ENCODE measurements at places on chromosomes 1 and 21.

GRCh38 chr1:218904416-218904815 is 269.3 kb upstream of the LYPLAL1 start:
- DNase-seq = no peak

DNA sequence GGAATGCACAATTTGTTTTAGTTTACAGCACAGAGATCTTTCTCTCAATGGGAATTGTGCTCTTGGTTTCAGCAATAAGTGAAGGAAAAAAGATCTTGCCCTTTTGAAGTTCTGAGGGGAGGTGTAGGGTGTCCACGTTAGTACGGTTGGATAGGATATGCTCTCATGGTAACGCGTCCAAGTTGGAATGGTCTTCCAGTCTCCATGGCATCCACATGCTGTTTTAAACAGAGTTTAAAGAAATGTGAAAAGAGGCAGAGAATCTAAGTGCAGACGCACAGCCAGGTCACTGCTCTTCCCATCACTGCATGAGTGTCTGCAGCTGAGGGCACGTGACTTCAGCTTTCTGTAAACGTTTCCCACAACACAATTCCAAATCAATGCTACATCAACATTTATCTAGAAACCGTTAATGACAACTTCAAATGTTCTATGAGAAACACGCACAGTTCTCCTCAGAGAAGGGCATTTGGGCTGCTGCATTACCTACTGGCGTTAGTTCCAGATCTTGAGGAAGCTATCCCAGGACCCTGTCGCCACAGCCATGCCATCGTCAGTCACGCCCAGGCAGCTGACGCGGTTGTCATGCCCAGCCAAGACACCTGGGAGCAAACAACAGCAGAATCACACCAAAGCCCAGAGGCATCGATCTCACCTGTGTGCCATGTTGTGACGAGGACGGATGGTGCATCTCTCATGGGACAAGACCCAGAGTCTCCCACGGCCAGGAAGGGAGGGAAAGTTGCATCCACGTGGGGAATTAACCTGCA is 8.8 kb upstream of the NADK start:
- DNase-seq = no peak

DNA sequence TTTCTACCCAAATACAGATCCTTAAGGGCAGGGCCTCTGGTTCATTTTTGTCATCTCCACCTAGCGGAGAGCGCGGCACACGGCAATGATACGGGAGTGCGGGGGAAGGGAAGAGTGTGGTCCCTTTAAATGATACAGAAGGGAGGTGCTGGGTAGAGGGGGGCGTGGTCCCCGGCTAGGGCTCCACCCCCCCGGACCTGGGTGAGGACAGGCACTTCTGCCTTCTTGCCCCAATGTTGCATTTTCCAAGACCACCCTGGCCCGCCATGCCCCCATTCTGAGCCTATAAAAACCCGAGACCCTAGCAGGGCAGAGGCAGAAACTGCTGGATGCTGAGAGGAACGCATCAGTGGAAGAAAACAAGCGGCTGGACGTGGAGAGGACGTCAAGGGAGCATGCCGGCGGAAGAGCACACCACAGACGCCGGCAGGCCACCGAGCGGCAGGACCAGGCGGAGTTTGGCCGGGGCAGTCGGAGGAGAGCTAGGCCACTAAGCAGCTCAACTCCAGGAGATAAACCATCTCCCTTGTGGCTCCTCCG is 30.0 kb downstream of the LRRC3 start:
- peak; percentile 8 for DNase-seq

GRCh38 chr1:151277249-151277648 is 4.8 kb upstream of the ZNF687 start:
- DNase-seq = no peak

- no peak for DNase-seq
These were observed 77.7 kb downstream of the MRPL37 start for GRCh38 chr1:54277451-54278341.

DNA sequence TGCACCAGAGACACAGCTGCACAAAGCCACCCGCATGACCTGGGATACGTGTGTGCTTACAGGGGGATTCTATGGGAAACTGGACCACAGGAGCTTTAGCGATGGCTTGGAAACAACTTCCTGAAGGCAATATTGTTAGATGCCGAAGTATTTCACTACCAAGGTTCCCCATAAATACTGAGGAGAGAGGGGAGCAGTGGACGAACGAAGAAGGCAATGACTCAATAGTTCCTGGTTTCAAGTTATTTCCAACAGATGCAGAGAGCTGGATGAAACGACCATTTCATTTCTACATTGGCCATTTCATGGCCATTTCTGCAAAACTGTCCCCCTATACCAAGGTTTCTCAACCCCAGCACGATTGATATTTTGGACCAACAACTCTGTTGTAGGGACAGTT is 61.3 kb downstream of the CD34 start:
- no peak for DNase-seq

DNA sequence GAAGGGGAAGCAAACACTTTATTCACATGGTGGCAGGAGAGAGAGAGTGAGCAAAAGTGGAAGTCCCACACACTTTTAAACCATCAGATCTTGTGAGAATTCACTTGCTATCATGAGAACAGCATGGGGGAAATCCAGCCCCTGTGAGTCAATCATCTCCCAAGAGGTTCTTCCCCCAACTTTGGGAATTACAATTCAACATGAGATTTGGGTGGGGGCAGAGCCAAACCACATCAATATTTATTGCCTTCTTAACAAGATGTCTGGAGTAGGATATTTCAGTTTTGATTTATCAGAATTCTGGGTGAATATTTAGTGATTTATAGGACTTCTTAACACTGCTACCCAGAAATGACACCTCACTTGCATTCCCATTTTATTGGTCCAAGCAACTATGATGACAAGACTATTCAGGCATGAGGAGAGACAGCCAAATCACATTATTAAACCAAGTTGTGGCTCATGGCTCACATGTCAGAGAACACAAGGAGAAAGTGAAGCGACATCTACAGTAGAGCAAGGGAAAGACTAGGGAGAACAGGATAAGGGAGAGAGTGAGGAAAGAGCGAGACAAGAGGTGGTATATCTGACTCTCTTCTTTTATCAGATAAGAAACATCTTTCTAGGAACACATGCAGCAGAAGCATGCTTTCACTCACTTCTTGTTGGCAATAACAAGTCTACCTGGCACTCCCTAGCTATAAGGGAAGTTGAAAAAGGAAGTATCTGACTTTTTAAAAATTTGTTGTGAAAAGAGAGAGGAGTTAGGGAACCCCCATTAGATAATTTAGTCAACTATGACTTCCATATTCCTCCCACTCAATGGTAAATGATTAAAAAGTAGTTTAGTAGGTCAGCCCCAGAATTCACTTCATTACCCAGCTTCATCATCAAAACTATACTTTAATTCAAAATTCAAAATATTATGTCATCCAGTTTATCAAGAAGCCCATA is 36.6 kb upstream of the PTPRC start:
- DNase-seq = no peak

- no peak for DNase-seq
These were observed 51.0 kb downstream of the KIAA0319L start for GRCh38 chr1:35505911-35506798.

DNA sequence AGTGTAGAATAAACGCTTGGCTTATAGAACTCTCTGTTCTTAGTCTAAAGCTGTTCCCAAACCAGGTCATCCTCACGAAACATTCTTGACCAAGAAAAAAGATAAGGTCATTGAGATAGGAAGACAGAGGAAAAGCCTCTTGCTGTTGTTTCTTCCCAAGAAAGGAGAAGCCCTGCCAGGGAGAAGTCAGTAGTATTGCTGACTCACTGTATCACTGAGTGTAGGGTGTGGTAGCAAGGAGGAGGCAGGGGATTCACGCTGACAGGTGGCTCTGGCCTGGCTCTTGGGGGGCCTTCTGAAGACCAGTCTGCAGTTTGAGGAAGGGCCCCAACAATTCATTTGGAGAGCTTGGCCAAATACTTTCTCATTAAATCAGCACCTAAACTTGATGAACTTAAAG is 97.8 kb downstream of the CD247 start:
- DNase-seq = no peak

GRCh38 chr1:24353292-24353891 is 34.2 kb downstream of the GRHL3 start:
- DNase-seq = no peak

- DNase-seq = no peak
These were observed 490.6 kb downstream of the KIF26B start for GRCh38 chr1:245645406-245645805.

- DNase-seq = peak; percentile 65
These were observed 46.3 kb downstream of the UMODL1 start for GRCh38 chr21:42117229-42117966.

- DNase-seq = no peak
These were observed 127.7 kb upstream of the GRIK3 start for GRCh38 chr1:37162059-37162458.

- no peak for DNase-seq
These were observed 9.2 kb downstream of the RORC start for GRCh38 chr1:151822404-151822803.

- no peak for DNase-seq
These were observed 8.9 kb upstream of the LGALS8 start for GRCh38 chr1:236514703-236515442.

- DNase-seq = no peak
These were observed 152.7 kb downstream of the TGFBR3 start for GRCh38 chr1:91733108-91733710.

GRCh38 chr1:209425959-209426358 is 157.6 kb upstream of the CAMK1G start:
- no peak for DNase-seq

DNA sequence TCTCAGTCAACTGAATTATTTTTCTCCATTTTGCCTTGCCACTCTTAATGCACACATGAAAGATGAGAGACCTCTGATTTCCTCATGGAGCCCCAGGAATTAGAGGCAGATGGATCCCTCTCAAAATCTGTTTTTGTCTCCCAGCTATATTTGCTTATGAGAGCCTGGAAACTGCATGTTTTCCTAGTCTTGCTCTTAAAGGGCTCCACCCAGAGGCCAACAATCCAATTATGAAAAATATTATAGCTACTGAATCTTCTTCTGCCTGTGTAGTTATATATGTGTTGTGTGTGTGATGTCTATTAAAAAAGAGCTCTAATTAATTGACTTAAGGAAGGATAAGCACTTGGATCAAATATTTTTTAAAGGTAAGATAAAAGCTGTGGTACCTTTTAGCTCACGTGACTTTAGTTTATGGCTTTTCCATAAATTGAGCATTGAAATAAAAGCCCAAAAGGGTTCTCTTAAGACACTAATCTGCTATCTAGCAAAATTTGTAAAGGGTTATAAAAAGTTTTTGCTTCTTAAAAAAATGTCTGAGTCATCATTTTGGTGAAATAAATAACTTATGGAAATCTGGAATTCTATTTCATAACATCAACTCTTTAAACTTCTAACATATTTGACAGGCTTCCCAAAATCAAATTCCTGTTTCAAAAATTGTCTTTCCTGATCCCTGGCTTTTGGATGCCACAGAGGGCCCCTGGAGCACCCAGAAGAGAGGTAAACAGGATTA is 31.2 kb upstream of the TSPEAR start:
- no peak for DNase-seq

GRCh38 chr1:175742790-175743459 is 470 bp downstream of the TNR start:
- DNase-seq = no peak

DNA sequence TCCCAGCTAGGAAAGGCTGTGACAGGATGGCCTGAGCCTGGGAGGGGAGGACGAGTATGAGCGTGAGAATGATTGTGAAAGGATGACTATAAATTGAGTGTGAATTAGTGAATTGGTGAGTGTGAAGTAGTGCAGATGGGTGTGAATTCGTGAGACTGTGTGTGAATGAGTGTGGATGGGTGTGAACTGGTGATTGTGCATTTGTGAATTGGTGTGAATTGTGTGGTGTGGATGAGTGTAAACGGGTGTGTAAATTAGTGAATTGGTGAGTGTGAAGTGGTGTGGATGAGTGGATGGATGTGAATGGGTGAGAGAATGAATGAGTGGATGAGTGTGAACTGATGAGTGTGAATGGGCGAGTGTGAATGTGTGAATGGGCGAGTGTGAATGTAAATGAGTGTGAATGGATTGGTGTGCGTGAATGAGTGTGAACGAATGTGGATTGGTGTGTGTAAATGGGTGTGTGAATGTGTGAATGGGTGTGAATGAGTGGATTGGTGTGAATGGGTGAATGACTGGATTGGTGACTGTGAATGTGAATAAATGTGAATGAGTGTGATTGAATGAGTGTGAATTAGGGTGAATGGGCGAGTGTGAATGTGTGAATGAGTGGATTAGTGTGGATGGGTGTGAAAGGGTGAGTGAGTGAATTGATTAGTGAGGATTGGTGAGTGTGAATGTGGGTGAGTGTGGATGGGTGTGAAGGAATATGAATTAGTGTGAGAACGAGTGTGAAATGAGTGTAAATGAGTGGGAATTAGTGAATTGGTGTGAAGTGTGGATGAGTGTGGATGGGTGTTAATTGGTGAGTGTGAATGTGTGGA is 7.7 kb upstream of the MXRA8 start:
- no peak for DNase-seq

GRCh38 chr1:230091473-230092231 is 24.6 kb downstream of the GALNT2 start:
- no peak for DNase-seq

- peak; percentile 7 for DNase-seq
These were observed 38.2 kb upstream of the H6PD start for GRCh38 chr1:9196129-9197040.

DNA sequence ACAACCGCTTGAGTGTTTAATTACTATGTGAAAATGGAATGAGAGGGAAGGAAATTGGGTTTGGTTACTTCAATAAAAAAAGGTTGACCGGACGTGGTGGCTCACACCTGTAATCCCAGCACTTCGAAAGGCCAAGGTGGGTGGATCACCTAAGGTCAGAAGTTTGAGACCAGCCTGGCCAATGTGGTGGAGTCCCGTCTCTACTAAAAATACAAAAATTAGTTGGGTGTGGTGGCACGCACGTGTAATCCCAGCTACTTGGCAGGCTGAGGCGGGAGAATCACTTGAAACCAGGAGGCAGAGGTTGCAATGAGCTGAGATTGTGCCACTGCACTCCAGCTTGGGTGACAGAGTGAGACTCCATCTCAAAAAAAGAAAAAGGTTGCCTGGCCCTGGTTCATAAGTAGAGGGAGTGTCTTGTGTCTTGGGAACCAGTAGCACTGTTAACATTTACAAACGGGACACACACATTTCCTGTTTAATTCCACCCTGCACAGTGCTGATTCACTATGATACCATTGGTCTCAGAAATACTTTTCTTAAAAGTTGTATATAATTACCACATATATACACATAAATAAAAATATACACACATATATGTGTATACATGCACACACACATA is 27.6 kb upstream of the CLDN14 start:
- DNase-seq = no peak

- no peak for DNase-seq
These were observed 86.1 kb upstream of the LMO4 start for GRCh38 chr1:87242445-87243185.
